ENCODE measurements at places on chromosomes 12 and 14.

DNA sequence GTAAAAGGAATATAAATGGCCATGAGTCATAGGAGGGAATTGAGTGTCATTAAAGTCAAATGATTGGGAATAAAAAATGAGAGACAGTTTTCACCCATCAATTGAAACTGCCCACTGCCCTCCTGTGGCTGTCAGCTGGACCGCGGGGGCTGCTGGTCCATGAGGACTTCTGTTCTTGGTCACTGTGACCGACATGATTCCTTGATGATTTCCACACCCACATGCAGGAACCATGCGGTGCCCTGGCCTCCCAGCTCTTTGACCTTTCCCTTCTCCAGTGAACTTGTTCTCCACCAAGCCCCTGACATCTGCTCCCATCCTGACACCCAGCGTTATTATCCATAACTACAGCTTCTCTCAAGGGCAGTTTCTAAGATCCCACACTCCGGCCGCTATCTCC lies 48.4 kb downstream of the C12orf75 start:
- DNase-seq, result no peak

DNA sequence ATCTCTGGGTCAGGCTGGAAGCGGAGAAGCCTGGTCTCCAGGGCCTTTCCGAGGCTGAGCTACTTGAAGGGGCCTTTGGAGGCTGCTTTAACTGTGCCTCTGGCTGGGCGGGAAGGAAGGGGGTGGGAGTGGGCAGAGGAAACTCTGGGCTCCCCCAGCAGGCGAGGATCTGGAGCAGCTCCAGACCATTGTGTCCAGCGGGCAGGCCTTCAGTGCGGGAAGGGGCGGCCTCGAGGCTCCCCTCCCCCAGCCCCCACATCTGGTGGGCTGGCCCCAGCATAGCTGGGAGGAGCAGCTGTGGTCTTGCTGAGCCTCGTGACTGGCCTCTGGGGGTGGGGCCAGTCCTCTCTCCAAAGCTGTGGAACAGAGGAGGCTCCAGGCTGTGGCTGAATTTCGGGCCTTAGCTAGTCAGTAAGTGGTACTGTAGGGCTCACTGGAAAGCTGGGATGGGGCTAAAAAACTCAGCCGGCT lies 3.4 kb downstream of the TAMALIN start:
- peak; percentile 37 for DNase-seq

- no peak for DNase-seq
Observed at GRCh38 chr12:14919455-14919854, 18.9 kb downstream of the ERP27 start.

DNA sequence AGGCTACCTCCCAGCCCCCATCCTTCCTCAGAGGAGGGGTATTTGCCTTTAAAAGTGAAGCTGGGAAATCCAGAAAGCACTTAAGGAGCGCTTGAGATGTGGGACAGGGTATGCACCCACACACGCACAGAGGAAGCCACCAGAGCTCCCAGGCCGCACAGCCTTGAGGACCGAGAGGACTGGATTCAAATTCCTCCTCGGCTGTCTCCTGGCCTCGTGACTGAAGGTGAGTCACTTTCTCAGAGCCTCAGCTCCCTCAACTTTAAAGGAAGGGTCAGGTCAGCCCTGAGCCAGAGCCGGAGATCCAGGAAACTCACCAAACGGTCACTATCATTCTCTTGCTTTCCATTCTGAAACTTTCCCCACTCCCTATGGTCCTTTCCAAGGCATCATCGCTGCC lies 37.6 kb downstream of the BCL11B start:
- no peak for DNase-seq

GRCh38 chr12:132211816-132212215 lies 67.6 kb downstream of the NOC4L start:
- DNase-seq, result no peak

DNA sequence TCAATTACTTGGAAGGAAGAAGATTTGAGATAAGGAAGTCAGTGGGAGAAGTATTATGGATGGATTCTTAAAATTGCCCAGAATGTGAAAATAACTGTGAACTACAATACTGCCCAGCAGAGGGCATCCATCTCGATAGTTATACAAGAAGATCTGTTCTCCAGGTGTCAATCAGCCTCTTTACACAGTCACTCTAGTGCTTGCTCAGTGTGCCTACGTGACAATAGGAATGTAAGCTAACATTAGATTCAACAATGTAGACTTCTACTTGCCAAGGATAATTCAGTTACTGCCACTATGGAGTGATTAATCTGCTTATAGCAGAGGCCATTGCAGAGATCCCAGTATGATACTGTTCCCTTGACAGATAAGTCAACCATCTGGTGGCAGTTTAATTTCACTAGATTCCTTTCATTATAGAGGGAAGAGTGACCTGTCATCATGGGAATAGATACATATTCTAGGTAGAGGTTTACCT lies 10.6 kb upstream of the MAP4K5 start:
- peak; percentile 71 for DNase-seq

DNA sequence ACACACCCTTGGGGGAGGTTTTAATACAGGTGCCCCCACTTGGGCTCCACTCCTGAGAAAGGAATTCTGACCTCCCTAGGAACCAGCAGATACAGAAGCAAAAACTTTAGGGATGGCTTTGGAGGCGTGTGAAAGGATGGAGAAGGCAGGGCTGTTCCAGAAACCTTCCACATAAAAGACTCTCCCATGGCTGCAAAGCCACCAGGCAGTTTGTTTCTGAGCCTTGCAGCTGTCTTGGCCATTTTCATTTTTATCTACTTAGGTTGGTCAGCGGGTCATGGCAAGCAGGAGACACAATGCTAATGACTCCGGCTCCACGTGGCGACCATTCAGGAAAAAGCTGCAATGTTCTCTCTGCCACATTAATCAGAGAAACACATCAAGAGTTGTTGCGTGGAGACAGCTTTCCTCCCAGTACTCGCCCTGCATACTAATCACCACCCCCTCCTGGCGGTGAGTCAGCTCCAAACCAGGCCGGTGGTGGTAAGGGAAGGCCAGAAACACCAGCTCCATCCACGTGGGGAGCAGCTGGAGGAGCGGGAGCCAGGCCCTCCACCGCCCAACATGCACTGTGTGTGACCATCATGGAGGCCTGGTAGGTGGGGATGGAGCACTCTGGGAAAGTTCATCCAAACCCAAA lies 30.9 kb upstream of the IRF2BPL start:
- peak; percentile 40 for DNase-seq

GRCh38 chr14:67618617-67619063 lies 1.1 kb upstream of the ARG2 start:
- DNase-seq, result peak; percentile 90

- peak; percentile 34 for DNase-seq
Observed at GRCh38 chr12:9198012-9198411, 10.2 kb downstream of the PZP start.

GRCh38 chr12:29653286-29653685 lies 130.5 kb downstream of the TMTC1 start:
- no peak for DNase-seq

DNA sequence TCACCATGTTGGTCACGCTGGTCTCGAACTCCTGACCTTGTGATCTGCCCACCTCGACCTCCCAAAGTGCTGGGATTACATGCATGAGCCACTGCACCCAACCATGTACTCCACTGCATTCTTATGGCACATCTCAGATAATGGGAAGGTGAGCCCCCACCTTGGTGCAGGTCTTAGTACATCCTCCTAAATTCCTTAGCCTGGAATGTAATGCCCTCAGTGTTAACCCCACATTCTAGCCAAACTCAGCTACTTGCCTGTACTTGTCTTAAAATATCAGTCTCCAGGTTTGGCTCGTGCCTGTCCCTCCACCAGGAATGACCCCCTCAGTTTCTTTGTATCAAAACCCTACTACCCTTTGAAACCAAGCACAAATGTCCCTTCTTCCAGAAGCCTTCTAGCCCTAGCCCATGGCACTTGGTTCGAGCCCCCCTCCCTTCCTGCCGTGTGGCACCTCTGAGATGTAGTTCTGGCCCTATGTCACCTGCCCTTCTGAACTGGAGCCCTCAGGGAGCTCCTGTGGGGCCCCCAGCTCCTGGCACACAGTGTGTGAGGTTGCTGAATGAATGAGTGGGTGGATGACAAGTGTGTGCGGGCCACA lies 8.4 kb downstream of the KCNH3 start:
- no peak for DNase-seq

DNA sequence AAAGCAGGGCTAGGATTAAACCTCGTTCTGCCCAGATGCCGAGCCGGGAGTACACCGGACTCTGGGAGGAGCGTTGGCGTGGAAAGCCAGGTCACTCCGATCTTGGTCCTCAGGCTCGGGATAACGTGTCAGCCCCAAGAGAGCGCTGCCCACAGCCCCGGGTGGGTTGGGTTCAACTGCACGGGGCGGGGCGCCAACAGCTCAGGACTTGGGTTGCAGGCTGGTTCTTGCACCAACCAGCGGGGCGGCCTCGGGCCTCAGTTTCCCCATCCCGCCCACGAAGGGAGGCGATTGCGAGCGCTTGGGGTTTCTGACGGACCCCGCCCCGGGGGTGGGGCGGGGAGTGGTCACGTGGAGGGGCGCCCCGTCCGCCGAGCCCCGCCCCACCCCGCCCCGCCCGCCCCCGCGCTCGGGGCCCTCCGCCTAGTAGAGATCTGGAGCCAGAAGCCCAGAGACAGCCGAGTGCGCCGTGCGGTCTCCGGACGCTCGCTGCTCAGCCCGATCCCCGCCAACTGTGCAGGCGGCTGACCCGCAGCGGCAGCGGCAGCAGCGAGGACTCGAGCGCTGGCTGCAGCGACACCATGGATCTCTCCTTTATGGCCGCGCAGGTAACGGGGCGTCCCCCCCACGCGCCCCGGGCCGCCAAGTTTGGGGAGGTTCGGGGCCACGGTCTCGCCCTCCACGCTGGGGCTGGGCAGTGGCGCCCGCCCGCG lies at the start of gene C14orf132:
Gene C14orf132, plus strand, starts transcription at position 443 of the 713 bp plus-strand sequence. Its CDS starts 139 bp downstream, at position 582.
- peak; percentile 24 for DNase-seq

- no peak for DNase-seq
Observed at GRCh38 chr12:89576572-89577220, 50.8 kb upstream of the POC1B start.

DNA sequence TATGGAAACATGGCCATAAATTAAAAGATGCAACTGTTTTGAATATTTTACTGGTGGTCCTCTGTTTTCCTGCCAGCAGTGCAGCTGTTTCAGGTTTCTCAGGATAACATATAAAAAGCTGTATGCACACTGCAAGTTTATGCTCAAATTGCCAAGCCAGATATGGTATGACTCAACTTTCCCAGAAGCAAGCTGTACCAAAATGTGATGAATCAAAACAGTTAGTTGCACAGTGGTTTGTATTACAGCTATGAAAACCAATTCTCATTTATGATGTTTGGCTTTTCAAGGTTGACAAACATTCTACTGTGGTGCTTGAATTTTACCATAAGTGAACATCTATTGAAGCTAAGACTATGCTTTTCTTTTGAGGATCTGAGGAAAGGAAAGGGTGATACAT lies 15.5 kb downstream of the TRMT5 start:
- no peak for DNase-seq

GRCh38 chr12:124039276-124039675 lies 66.3 kb downstream of the ZNF664 start:
- no peak for DNase-seq

- no peak for DNase-seq
Observed at GRCh38 chr14:31253746-31254471, 46.3 kb upstream of the HECTD1 start.

DNA sequence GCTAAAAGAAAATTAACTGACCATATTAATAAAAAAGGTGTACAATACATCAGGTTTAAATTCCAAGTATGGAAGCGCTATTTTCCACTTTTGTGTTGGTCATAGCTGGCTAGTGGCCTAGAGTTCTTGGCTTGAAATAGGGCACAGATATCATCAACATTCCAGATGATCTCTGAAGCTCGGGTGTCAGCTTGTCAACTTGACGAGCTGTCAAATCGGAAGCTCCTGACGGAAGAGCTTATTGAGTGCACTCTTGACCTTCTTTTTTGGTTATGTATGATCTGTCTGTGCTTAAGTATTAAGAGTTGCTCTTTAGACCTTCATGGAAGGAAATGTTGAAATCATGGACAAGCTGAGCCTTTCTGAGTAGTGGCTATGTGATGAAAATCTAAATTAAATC lies 177.9 kb downstream of the APAF1 start:
- DNase-seq, result no peak

DNA sequence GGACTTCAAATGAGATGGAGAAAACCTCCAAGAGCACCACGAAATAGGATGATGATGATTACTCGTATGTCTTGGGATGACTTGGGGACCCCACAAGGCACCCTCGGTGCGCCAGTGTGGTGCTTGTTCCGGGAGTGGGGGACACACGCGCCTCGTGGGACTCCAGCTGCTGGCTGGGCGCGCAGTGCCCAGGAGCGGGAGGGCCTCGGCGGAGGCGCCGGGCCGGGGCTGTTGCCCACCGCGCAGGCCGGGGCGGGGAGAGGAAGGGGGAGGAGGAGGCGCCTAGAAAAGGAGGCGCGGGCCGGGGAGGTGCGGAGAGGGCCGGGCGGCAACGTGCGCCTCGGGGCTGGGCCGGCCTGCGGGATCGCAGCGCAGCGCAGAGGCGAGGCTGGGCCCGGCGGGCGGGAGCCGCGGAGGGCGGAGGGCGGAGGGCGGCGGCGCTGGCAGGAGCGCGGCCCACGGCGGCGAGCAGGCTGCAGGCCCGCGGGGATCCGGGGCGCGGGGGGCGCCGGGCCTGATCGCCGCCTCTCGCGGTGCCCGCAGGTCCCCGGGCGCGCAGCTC lies at the start of gene RFLNA:
Gene RFLNA, plus strand, starts transcription at position 314 of the 562 bp plus-strand sequence. CDS start 337 bp downstream, outside the sequence.
- DNase-seq, result no peak

DNA sequence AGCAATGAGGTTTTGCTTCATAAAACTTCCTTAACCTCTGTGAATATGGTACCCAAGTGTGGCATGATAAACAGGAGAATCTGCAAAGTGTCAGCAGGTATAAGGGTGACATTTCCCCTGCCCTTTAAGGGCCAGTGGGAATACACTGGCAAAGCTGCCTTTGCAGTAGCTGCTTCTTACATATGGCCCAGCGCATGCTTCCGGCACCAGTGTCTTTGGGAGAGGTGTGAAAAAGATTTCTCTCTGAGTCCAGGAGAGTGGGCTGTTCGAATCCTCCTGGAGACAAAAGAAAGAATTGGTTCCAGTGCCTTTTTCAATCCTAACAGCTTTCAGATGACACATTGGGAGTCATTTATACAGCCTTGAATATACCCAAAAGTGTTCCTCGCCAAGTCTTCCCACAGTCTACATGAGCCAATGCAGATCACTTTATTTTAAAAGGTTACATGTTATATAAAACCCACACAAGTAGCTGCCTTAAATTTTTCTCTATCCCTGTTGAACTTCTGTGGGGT lies 437.7 kb downstream of the PRKD1 start:
- no peak for DNase-seq

DNA sequence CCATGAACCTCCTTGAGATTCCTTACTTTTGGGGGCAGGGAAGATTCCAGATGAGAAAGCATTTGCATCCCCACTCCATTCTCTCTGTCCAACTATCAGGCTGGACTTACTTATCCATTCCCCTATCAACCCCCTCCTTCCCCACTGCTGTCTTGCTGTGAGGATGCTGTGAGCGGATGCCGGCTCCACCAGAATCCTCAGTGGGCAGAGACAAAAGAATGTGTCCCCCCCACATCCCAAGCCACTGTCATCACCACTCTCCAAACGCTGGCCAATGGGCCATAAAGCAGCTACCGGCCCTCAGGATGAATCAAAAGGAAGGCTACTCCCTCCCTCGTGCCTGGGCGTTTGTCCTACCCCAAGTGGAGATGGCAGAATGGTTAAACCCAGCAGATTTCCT lies 173.0 kb upstream of the NTF3 start:
- DNase-seq, result no peak
